ENCODE measurements at places on chromosomes 3 and 15.

DNA sequence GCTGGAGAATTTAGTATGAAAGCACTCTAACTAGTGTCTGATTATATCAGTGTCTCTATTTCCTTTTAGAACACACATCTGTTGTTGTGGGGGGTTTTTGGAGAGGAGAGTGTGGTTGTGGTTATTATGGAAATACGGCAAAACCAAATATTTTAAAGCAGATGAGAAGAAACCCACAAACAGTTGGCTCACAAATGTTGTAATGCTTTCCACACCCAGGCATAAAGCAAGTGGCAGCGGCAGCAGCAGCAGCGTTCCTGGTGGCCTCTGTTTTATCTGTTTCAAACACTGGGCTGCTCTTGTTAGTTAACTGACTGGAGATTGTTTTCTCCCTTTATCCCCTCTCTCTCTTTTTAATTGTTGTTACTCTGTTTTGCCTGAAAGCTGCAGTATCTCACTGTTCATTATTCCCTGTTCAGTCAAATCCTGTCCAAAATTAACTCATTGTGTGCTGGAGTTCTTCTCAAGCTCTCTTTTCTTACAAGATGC lies 1045.5 kb upstream of the NR2F2 start:
- no peak for DNase-seq

- DNase-seq: no peak
These were observed 23.5 kb upstream of the LRTM1 start for GRCh38 chr3:54951405-54951804.

GRCh38 chr15:88016406-88016805 lies 240.1 kb downstream of the NTRK3 start:
- no peak for DNase-seq

GRCh38 chr3:105466495-105467404 lies 100.0 kb downstream of the ALCAM start:
- no peak for DNase-seq

GRCh38 chr15:91471468-91471867 lies 371.4 kb downstream of the SV2B start:
- no peak for DNase-seq

GRCh38 chr3:53202331-53203015 lies 41.5 kb downstream of the PRKCD start:
- DNase-seq: peak; percentile 29

- no peak for DNase-seq
These were observed 61.8 kb upstream of the P3H2 start for GRCh38 chr3:190182418-190183043.

DNA sequence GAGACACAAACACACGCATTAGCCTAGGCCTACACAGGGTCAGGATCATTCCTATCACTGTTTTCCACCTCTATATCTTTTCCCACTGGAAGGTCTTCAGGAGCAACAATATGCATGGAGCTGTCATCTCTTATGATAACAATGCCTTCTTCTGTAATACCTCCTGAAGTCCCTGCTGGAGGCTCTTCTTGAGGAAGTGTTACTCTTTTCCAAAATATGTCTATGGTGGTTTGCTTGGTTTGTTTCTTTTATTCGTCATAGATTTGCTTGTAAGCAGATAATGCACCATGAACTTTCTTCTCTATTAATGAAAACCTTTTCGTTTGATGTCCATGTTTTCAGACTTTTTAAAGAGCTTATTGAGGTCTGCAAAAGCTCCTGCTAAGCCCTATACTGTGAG lies 109.3 kb downstream of the GMPS start:
- DNase-seq: no peak

DNA sequence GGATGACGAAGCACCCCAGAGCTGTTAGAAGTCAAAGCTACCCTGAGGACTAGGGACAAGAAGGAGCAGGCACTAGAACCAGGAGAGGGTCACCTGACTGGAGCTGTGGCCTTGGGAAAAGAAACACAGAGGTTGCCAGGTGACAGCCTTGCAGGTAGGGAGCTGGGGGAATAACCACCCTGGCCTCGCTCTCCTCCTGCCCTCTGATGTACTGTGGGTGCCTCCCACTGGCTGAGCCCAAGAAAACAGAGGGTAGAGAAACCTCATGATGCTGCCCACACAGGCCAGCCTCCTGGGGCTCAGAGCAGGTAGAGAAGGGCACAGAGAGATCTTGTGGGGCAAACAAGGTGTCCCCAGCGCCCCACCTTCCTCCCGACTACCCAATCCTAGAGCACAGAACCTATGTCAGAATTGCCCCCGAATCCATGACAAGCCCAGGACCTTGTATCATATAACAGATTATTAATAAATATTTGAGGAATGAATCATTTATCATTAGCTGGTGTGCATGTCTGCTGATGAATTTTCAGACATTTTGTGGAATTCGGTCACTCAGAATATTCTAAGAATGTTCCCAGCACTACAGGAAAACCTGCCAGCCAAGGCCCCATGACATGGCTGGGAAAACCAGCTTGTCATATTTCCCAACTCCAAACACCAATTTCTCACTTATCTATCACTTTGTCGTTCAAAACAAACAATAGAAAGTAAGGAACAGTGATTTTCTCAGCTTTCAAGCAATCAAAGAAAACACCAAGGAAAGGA lies 59.8 kb upstream of the MEX3B start:
- peak; percentile 58 for DNase-seq

DNA sequence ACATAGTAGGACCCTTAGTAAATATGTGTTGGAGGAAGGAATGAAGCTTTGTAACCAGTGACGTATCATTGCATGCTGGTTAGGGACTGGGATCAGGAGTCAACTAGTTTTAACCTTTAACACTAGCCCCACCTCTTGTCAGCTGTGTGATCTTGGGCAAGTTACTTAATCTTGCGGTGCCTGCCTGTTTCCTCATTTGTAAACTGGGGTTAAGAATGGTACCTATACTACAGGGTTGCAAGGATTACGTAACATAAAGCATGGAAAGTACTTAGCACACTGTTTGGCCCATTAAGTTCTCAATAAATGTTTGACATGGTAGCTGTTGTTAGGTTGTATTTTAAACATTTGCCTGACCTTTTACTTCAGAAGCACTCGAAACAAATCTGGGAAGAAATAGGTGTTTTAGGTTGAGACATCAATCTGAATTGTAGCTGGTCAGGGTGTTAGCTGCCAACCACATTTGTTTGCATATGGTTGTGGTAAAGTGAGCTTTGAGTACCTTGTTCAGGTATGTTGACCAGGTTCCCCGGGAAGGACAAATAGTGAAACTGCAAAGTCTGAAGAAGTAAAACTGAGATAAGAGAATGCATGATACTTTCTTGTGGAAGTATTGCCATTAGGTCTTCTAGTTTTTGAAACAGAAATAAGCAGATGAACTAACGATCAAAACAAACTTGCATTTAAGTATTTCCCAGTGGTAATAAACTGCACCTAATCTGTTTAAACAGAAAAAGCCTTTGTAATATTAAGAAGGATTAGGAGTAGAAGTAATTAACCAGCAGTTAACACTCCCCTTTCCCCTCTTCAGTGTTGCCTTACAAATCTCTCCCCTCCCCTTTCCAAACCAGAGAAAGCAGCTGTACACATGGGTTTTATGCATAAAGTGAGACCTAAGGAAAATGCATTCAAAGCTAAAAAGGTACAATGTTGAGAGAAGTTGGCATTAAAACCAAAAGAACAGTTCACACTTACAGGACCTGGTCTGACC lies 25.8 kb upstream of the SCAANT1 start:
- no peak for DNase-seq

DNA sequence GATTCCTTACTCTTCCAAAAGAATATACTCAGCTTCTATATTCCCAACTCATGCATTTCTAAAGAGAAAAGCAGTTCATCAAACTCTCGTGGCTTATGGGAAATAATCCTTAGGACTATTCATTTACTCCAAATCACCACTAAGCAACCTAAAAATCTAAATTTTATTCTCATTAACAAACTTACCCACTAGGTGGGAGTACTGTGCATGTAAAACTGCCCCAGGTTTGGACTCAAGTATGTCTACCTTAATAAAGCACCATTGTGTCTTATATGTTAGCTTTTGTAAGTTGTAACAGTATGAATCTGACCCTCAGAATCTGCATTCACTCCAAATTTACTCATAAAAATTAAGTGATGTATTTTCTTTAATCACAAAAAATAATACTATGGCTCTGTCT lies 25.3 kb downstream of the RAD18 start:
- no peak for DNase-seq

- DNase-seq: no peak
These were observed 206.7 kb downstream of the ZNF621 start for GRCh38 chr3:40731445-40731844.

DNA sequence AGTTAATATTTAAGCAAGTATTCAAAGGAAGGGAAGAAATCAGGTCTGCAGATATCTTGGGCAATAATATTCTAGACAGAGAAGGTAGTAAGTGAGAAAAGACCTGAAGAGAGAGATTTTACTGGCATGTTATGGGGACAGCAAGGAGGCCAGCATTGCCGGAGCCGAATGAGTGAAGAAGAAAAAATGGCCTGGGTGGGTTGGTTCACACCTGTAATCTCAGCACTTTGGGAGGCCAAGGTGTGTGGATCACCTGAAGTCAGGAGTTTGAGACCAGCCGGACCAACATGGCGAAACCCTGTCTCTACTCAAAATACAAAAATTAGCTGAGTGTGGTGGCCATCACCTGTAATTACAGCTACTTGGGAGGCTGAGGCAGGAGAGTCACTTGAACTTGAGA lies 164.7 kb downstream of the VGLL3 start:
- DNase-seq: no peak

GRCh38 chr3:195440379-195440778 lies 2.4 kb downstream of the ACAP2 start:
- DNase-seq: no peak

- DNase-seq: no peak
These were observed 218.1 kb downstream of the NAALADL2 start for GRCh38 chr3:175077216-175077615.

DNA sequence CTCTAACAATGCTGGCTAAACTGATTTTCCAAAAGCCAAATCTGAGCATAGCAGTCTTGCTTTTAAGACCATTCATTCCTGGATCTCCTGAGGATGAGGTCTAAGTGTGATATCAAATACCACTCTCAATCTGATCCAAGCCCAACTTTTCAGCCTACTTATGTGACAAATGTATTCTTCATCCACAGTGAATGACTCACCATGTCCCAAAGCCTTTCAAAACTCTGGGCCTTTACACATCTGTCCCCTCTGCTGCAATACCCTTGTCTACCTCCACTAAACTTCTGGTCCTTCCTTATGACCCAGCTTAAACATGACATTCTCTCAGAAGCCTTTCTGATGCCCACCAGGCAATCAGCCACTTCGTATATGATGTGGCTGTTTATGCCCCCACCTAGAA lies 4.6 kb downstream of the ANAPC13 start:
- DNase-seq: no peak

- DNase-seq: no peak
These were observed 28.4 kb downstream of the CHDH start for GRCh38 chr3:53817809-53818208.

- DNase-seq: no peak
These were observed 5.5 kb upstream of the KY start for GRCh38 chr3:134656211-134656800.

DNA sequence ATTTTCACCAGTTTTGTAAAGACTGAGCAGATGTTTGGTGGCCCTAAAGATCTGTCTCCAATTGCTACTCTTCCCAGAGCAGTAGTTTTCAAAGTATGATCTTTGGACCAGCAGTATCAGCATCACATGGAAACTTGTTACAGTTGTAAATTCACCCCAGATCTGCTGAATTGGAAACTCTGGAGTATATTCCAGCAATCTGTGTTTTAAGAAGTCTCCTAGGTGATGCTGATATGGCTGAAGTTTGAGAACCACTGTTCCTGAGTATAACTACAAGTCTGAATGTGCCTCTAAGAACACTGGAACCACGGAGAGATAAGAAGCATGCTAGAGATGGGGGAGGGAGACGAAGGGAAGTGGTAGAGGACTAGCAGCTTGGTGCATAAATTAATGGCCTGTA lies 45.7 kb downstream of the NUDT16 start:
- no peak for DNase-seq

DNA sequence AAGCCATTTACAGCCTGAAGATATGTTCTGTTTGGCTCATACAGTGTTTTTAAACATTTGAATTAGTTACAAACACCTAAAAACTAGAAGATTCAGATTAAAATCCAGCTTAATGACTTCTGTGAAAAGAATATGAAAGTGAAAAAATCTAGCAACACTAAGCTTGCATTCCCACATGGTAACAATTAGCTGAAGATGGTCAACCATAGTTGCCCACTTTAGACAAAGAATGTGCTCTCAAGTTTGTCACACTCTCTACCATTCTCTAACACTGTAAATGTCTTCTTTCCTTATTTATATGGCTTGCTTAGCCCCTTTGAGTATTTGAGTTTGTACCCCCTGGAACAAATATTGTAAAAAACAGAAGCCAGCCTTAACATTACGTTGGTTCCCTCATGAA lies 32.7 kb downstream of the HDGFL3 start:
- DNase-seq: no peak

GRCh38 chr15:62979252-62979651 lies 63.3 kb upstream of the TPM1 start:
- no peak for DNase-seq

DNA sequence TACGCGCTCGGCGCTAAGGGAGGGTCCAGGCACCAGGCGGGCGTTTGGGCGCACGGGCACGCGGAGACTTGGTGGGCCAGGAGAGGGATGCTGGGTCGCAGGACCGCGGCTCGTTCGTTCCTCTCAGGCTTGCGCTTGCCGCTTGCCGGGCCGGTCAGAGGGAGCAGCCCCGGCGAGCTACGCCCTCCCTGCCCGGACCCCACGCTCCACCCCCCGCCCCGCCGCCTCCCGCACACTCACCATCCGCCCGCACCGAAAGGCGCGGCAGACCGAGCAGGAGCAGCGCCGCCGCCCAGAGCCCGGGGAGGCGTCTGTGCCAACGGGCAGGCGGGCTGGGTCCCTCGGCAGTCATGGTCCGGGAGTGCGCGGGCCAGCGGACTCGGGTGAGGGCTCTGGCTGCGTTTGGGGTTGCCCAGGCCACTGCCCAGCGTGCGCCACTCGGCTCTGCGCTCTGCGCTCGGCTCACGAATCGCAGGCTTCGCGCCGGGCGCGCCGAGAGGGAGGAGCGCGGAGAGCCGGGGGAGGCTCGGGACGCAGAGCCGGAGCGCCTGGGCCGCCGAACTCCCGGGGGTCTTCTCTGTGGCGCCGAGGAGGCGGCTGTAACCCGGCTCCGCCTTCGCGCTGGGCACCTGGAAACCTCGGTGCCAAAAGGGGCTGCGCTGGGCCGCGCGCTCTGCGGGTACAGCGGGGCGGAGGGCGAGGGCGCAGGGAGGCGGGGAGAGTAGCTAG lies at the start of gene SUSD5:
Gene SUSD5, minus strand, starts transcription at position 365 of the 729 bp plus-strand sequence. Its CDS starts 13 bp downstream, at position 352.
- DNase-seq: no peak

DNA sequence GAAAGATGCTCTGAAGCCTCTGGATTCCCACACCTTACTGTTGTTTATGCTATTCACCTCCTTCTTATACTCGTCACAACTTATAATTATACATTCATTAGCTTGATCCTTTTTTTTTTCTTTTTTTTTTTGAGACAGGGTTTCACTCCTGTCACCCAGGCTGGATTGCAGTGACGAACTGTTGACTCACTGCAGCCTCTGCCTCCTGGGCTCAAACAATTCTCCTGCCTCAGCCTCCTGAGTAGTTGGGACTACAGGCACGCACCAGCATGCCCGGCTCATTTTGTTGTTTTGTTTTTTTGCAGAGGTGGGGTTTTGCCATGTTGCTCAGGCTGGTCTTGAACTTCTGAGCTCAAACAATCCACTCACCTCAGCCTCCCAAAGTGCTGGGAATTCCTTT lies 143.6 kb downstream of the PLCL2 start:
- no peak for DNase-seq

All from NCI-H2107 (cell line).